T-helper 9 cell (primary cell): ENCODE measurements at places on chromosomes 1 and 21.

- no peak for DNase-seq
Measured at GRCh38 chr1:71693581-71693980, 588.8 kb downstream of the NEGR1 start.

GRCh38 chr1:54268762-54269297, 68.9 kb downstream of the MRPL37 start:
- no peak for DNase-seq

GRCh38 chr21:45142469-45143308, 68.3 kb downstream of the ADARB1 start:
- no peak for DNase-seq

DNA sequence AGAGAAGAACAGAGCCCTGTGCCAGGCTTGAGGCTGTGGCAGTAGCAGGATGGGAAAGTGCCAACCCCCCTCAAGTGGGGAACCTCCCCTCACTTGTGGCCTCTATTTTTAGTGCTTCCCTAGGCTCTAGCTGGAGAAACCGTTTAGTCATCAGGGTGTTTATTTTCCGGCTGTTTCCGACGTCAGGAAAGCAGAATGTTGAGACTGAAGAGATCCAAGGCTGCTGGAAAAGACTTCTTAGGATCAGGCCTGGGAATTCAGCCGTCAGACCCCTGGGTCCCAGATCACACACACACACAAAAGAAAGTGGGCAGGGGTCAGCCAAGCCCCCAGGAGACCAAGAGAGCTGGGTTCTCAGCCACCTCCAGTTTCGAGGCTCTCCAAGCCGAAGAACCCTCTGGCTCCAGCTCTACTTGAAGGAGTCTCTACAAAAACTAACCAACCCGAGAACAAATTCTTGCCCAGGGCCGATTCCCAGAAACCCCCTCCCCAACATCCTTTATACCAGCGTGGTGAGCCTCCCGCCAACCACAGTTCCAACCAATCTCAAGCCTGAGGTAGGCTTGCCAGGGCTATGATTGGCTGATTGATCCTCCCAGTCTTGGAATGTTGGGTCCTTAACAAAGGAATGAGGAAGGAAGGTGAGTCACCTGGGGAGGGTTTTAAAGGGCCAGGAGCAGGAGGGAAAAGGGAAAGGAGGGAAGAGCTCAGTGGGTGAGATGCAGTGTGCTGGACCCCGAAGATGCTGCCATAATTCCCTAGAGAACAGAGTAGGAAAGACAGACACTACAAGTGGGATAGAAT, 2.5 kb upstream of the MEF2D start:
- no peak for DNase-seq

- DNase-seq = no peak
Measured at GRCh38 chr1:34328281-34328799, 151.6 kb downstream of the C1orf94 start.

DNA sequence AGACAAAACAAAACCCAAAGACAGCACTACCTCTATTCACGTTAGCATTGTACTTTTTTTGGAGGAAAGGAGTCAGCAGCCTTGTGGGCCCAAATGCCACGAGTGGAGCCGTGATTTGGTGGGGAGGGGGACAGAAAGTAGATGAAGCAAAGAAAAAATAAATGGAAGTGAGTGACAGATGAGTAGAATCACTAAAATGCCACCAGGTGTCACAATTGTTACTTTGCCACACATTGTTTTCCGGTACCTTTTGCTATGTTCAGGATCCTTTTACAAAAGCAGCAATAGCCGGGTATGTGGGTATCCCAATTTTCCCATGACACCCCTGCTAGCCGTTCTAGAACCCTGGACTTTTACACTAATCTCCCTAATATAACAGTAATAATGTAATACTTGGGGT, 85.0 kb upstream of the AK4 start:
- DNase-seq = no peak

- DNase-seq = no peak
Measured at GRCh38 chr21:46142582-46143473, 12.6 kb downstream of the FTCD start.

- peak; percentile 42 for DNase-seq
Measured at GRCh38 chr1:3012456-3013291, 8.6 kb upstream of the ACTRT2 start.

- no peak for DNase-seq
Measured at GRCh38 chr1:36829961-36830360, 204.4 kb downstream of the GRIK3 start.

DNA sequence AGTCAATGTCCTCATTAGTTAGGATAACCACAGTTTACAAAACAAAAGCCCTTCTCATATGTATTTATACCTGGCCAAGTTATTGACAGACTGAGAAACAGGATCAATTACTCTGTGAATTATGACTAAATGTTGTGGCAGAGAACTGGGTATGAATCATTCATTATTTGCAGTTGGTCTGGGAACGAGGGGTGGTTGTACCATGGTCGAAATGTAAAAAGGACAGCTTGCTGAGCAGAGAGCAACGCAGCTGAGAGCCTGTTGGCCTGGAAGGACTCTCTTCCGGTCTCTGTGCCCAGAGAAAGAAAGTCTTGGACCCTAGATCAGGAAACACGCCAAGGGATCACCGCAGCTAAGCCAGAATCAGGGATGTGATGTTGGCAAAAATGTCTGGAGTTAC, 169.6 kb downstream of the DISC1 start:
- DNase-seq = no peak
